ENCODE measurements at places on chromosomes 16 and 17.

- no peak for DNase-seq
These were observed 42.1 kb downstream of the TMEM114 start for GRCh38 chr16:8548166-8548565.

DNA sequence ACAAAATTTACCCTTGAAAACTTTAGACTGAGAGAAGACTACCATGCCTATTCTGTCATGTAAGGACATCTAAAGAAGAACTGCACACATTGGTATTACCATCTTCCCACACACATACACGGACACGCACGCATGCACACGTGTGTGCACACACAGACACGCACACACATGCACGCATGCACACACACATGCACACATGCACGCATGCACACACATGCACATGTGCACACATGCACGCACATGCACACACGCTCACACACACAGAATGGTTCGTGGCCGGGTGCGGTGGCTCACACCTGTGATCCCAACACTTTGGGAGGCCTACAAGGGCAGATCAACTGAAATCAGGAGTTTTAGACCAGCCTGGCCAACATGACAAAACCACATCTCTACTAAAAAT lies 296.9 kb upstream of the HSBP1 start:
- DNase-seq, result no peak

DNA sequence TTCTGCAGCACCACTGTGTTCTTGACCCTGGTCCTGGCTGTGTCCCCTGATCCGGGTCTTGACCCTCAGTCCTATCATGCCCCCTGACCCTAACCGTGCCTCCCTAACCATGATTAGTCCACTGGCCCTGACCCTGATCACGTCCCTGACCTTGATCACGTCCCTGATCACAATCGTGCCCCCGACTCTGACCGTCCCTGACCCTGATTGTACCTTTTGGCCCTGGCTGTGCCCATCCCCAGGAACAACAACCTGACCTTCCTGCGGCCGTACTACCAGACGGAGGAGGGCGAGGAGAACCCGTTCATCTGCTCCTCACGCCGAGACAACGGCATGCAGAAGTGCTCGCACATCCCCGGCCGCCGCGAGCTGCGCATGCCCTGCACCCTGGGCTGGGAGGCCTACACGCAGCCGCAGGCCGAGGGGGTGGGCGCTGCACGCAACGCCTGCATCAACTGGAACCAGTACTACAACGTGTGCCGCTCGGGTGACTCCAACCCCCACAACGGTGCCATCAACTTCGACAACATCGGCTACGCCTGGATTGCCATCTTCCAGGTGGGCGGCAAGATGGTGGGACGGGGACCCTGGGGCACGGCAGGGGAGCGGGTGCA lies 24.9 kb downstream of the TPSG1 start:
- DNase-seq, result no peak

- no peak for DNase-seq
These were observed 388.0 kb downstream of the WWOX start for GRCh38 chr16:78487471-78487870.

GRCh38 chr16:12406926-12407690 lies 396.6 kb downstream of the CPPED1 start:
- no peak for DNase-seq

GRCh38 chr16:48204825-48205151 lies 39.3 kb upstream of the LONP2 start:
- DNase-seq, result no peak

DNA sequence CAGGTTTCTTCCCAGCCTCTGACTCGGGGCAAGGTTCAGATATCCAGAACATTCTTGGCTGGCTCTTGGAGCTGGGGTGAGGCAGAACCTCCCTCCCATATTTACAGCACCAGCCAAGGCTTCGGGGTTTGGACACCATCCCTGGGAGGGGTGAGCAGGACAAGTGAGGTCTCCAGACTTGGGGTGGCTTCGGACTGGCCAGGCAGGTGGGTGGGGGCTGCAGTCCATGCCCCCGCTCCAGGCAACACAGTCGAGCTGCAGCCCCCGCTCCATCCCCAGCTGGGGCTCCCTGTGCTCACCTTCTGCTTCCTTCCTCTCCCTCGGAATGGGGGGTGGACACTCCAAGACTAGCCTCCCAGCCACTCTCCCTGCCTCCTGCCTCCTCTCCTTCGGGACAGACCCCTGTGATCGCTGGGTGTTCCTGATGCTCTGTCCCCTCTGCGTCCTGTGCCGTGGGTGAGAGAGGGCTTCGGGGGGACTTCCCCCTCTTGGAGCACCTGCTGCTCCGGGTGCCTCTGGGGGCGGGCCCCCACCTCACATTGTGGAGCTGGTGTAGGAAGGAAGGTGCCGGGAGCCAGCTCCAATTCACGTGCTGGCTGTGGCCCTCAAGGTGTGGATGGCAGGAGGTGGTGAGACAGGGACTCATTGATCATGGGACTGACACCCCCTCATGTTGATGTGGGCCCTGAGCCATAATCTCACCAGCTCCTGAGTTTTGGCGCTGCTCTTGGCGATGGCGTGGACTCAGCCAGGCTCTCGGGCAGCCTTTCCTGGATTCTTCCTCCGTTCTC lies 189.2 kb downstream of the SEC14L1 start:
- DNase-seq, result no peak

- DNase-seq, result no peak
These were observed 22.5 kb downstream of the PRKAR1A start for GRCh38 chr17:68534695-68535088.

- peak; percentile 91 for DNase-seq
These were observed at the start of the genes NAA60 and ZNF597 for GRCh38 chr16:3443108-3444031. NAA60 (plus strand) TSS chr16:3443680; CDS start chr16:3476228, 32,548 bp downstream. ZNF597 (minus strand) TSS chr16:3443504; CDS start chr16:3443153, 351 bp downstream.

DNA sequence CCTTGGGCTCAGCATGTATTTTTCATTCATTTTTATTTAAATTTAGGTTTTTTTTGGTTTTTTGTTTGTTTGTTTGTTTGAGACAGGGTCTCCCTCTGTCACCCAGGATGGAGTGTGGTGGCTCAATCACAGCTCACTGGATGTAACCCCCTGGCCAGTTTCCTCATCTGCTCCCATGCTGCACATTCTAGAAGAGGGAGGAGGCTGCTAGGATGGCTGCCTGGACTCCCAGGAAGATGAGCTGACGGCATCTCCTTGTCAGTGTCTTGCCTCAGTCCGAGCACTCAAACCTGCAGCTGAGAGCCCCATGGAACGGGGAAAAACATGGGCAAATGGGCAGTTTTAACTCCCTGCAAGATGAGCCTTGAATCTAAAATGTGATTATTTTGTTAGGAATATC lies 7.5 kb downstream of the MEAK7 start:
- DNase-seq, result no peak

DNA sequence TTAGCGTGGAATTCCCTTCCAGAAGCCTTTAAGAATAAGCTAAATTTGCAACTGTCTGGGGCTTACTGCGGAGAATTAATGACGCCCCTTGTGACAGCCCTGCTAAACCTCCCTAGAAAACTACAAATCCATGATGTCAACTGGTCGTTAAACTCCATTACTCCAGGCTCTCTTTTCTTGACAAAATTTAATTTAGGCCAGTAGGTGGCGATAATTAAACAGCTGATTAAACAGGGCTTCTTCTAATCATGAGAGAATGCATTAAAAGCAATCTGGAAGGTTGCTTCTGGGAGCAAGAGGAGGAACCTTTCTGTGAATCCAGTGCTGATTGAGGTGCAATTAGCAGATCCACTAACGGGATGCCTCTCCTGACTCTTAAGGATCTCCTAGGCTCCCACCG lies 8.1 kb upstream of the NLRP1 start:
- DNase-seq, result peak; percentile 58

DNA sequence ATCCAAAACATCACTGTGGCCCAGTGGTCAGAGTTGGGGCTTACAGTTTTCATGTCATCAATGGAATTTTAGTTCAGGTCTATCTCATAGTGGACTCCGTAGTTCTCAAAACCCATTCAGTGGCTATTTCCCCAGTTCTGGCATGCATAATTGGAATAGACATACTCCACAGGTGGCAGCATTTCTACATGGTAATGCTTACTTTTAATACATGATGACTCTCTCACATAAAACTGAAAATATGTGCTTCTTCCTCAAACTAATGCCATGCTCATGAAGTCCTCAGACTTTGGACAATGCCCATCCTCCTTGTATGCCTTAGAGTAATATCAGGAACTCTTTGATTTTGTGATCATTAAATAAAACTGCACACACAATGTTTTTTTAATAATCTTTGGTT lies 857.4 kb upstream of the GOT2 start:
- no peak for DNase-seq

DNA sequence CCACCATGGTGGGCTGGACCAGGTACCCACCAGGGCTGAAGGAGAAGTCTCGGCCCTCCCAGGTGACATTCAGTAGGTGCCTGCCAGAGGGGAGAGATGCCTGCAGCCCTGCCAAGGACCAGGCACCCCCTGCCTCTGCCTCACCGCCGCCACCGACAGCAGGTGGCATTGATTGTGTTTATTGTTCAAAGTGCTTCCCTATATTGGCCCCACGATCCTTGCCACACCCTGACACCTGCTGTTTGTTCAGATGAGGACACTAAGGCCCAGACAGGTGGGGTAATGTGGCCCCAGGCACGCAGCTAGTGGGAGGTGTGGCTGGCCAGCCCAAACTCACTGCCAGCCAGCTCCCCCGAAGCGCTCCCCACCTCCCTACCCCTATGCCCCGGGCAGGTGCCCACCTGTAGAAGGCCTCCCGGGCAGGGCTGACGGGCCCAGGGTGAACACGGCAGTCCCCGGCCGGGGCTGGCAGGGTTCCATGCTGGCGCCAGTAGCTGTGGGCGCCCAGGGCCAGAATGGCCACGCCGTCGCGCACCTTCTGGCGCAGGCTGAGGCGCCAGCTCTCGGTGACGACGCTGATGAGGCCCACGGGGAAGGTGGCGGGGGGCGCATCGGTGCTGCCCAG lies 8.0 kb downstream of the GRIN2C start:
- DNase-seq, result no peak

- DNase-seq, result peak; percentile 42
These were observed 553.2 kb downstream of the MAF start for GRCh38 chr16:79047337-79047736.

GRCh38 chr17:33234930-33235685 lies 58.0 kb downstream of the ASIC2 start:
- peak; percentile 2 for DNase-seq

GRCh38 chr16:89537549-89537925 lies 22.9 kb upstream of the RPL13 start:
- no peak for DNase-seq

DNA sequence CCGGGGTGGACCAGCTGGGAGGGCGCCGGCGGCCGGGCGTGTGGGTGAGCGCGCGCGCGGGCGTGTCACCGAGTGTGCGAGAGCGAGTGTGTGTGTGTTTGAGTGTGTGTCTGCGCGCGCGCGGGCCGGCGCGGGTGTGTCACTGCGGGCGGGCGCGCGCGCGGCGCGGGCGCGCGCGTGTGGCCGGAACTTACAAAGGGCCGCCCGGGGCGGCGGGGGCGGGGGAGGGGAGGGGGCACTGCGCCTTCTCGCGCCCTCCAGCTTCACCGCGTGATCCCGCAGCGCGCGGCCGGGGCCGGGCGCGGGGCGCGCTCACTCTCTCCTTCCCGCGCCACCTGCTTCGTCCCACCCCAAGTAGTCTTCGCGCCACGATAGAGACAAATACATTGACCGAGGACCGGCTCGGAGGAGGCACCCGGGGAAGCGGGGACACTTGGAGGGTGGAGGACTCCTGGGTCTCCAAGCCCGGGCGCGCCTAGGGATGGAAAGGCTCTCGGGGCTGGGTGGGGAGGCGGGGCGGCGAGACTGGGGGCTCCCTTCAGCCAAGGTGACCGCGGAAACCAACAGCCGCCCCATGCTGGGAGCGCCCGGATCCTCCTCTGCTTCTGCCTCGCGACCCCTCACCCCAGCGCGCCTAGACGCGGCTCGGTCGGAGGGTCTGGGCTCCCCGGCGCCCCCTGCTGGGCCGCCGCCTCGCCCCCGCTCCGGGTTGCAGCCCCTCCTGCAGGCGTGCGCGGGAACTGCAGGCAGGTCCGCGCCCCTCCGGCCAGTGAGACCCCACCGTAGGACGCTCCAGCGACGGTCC lies at the start of gene SRCIN1:
Gene SRCIN1, minus strand, starts transcription at position 112 of the 805 bp plus-strand sequence. CDS start 247 bp downstream, outside the sequence.
- peak; percentile 41 for DNase-seq

DNA sequence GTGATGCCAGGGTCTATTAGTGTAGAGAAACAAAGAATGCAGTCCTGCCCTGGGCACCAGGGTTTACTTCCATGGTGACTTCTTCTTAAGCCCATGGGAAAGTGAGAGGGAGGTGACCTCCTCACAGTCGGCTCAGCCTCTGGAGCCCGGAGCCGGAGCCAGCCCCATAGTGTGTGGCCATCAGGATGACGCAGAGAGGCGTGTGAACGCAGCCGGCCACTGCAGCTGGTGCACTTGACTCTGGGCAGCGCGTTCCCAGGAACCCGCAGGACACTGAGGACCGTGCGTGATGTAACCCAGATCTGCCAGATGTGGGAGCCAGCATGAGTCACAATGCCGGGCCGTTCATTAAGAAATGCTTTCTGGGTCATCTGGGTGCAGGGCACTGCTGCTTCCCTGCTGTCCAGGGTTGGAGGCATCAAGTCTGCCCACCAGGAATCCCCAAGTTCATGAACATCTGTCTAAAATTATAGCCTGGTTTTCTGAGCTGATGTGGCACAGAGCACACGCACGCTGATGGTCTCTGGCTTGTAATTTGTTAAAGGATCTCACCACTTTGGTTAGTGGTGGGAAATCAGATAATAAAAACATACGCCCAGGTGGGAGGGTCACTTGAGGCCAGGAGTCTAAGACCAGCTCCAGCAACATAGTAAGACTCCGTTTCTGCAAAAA lies 114.1 kb downstream of the PITPNC1 start:
- no peak for DNase-seq

- DNase-seq, result no peak
These were observed 122.6 kb upstream of the GSE1 start for GRCh38 chr16:85490407-85491057.

- DNase-seq, result no peak
These were observed 9.8 kb downstream of the CA5A start for GRCh38 chr16:87926246-87927194.

- DNase-seq, result no peak
These were observed 938 bp downstream of the NCOR1 start for GRCh38 chr17:16214190-16215001.

DNA sequence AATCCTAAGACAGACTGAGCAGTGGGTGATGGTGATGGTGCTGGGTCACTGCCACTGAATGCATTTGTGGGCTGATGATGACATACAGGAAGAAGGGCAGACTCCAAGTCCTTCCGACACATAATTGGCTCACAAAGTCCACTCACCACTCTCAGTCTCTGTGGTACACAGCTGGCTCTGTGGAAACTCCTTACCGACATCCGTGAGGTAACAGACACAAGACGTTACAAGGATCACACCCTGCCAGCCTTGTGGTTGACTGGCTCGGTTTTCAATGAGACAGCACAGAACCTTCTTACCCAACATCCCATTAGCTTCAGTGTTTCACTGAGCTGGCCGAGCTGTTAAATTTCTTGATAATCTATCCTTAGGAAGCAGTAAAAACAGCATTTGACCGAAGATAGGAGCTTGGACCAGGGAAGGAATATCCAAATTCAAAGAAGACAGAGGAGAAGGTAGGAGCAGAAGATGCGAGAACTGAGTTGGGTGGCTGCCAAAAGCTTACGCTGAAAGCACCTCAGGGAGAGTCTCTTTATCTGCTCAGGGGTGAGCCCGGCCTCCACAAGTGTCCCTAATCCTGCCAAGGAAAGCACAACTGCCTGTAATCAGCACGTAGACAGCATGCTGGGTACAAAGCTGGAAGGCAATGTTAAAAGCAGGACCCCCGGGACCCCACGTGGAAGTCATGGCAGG lies 5.5 kb upstream of the MXRA7 start:
- DNase-seq, result no peak
